ENCODE measurements at places on chromosomes 6 and 20.

DNA sequence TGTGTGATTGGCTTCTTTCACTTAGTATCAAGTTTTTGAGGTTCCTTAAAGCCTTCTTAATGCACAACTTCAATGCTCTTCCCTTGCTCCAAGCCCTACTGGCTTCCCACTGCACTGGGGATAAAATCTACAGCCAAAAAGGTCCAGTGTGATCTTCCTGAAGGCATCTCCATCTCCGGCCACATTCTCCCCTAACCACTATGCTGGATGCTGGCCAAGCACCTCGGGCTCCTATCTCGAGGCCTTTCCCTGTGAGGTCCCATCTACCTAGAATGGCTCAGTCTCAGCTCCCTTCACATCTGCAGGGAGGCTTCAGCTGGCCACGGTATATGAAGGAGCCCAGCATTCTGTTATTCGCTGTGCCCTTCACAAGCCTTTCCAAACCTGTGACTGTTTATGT is 48.1 kb downstream of the CNKSR3 start:
- no peak for DNase-seq

- no peak for DNase-seq
Observed at GRCh38 chr6:123661105-123661891, 24.5 kb upstream of the TRDN start.

- DNase-seq = no peak
Observed at GRCh38 chr6:144777249-144777648, 492.1 kb downstream of the UTRN start.

DNA sequence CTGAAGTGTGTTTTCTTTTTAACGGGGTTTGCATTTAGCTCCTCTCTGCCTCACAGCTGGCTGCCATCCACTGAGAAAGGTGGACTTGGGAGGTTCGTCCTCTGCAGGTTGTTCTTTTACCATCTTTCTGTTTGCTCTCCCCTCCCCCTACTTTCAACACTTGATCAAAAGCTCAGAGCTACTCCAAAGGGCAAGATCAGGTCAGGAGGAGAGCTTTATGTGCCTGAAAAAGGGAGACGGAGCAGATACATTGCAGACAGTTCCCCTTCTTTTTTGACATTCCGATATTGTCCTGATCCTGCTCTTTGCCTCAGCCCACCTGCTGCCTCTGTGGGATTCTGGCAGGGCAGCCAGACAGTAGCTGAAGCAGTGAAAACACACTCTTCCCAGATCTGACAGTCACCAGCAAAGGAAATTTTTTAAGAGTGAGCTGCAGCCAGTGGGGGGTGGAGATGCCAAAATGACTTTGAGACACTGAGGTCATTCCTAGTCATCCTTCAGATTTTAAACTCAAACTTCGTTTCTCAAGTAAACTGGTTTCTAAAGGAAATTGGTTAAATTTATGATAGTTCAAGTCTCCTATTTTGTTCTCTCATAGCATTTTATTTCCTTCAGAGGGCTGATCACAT is 26.5 kb downstream of the SMLR1 start:
- DNase-seq = no peak

DNA sequence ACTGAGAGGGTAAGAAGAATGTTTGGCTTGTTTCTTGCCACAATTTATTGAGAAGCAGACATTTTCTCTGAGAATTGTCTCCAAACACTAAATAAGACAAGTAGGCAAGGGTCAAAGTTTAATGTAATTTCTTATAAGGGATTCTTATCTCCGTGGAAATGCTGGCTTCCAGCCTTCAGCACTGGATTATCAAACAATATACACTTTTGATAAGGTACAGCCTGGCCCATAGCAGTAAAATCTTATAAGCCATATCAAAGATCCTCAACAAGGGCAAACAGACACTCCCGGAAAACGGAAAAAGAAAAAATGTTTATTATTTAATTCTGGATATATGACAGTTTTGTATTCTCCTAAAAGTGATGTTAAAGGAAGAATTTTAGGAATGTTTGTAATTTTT is 18.5 kb upstream of the ZSCAN9 start:
- no peak for DNase-seq

GRCh38 chr6:45512717-45513116 is 135.0 kb upstream of the SUPT3H start:
- DNase-seq = no peak

DNA sequence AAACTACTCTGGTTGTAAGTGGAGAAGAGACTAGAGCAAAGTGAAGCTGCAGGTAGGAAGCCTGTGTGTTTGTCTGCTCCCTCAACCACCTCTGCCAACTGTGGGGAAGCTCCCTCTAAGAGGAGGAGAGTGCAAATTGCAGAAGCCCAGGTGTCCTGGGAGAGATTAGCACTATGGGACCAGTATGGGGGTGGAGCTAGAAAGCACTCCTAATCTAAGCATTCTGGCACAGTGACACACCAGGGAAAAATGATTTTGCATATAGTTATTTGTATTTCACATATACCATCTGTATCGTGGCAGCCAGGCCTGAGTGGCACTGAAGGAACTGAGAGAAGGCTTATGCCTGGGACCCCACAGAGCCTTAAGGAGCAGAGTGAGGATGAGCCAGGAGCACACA is 12.8 kb downstream of the GSTA1 start:
- DNase-seq = no peak

GRCh38 chr6:40977695-40978094 is 61.3 kb downstream of the UNC5CL start:
- DNase-seq = no peak

DNA sequence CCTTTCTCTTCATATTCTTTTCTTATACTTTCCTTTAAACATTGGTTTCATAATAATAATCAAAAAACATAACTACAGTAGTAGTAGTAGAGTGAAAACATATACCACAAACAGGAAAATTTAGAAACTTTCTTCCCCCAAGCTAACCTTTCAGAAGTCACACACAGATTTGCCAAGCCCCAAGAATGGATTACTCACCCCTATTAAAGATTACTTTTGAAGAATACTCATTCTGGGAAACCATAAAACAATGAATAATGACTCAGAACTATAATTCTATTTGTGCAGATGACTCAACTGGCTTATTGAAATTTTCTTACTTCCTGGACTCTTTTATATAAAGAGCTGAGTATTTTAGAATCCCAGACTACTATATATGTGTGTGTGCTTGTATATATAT is 119.4 kb upstream of the GJE1 start:
- DNase-seq = no peak

DNA sequence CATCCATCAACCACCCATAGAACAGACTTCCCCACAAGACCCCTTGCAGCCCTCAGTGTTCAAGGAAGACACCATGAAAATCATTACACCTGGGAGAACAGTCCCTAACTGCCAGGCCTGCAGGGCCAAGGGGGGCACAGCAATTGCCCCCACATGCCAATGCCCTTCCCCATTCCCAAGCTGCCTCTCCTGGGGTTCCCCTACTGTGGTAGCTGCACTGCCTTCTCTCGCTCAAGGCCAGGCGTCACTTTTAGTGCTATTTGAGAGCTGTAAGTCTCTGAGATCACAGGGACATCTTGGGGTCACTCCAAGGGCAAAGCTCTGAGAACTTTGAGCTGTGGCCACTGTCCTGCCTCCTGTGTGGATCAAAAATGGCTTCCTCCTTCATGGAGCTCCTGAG is 6.0 kb upstream of the ACSS1 start:
- no peak for DNase-seq

- no peak for DNase-seq
Observed at GRCh38 chr6:67131827-67132226, 1424.8 kb upstream of the EYS start.

DNA sequence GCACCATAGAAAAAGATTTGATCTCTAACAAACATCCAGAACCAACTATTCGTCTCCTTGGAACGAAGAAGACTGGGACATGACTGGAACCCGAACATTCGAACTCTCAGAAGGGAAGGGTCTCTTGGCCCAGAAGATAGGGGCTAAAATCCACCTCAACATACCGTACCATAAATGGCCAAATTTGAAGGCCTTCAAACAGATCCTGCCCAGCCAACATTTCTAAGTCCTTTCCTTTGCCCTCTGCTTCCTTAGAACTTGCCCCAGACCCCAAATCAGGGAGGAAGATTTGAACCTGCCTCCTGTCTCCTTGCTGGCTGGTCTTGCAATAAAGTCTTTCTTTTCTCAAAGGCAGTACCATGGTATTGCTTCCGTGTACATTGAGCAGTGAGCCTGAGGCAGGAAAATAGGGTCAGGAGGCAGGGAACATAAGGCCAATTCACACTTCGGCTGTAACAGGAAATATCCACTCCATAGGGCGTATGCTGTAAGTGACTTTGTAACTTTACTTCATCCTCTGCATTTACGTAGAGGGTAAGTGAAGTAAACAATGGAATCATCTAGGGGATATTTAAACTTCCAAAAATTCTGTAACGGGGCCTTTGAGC is 1.8 kb upstream of the PXDC1 start:
- no peak for DNase-seq

GRCh38 chr20:38307371-38308046 is 3.6 kb downstream of the BPI start:
- no peak for DNase-seq

DNA sequence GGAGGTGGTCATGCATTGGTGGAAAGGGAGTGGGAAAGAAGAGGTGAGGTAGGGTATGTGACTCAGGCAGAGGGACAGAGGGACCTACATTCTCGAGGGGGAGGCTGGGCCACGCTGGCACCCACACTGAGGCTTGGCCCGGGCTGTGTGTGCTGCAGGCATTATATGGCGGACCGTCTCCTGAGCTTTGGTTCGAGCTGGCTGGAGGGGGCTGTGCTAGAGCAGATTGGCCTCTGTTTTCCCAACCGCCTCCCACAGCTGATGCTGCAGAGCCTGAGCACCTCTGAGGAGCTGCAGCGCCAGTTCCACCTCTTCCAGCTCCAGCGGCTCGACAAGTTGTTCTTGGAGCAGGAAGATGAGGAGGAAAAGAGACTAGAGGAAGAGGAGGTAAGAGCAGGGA is 23.4 kb downstream of the DNPH1 start:
- no peak for DNase-seq

- no peak for DNase-seq
Observed at GRCh38 chr6:40326714-40327421, 260.3 kb downstream of the LRFN2 start.

DNA sequence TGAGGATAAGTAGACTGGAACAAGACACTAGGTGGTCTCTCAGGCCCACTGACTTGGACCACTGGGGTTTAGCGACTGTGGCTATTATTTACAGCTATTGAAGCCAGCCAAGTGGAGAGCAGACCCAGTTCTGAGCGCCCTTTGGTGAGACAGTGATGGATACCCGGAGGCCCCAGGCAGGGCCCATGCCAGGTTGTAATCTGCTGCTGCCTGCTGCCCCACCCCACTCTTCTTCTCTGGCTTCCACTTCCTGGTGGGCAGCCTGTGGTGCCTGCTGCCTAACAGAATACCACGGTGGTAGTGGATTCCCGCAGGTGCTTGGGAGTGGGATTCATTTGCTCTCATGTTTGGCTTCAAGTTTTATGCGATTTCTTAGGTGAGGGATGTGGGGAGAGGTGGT is 570 bp downstream of the RAB44 start:
- DNase-seq = no peak

DNA sequence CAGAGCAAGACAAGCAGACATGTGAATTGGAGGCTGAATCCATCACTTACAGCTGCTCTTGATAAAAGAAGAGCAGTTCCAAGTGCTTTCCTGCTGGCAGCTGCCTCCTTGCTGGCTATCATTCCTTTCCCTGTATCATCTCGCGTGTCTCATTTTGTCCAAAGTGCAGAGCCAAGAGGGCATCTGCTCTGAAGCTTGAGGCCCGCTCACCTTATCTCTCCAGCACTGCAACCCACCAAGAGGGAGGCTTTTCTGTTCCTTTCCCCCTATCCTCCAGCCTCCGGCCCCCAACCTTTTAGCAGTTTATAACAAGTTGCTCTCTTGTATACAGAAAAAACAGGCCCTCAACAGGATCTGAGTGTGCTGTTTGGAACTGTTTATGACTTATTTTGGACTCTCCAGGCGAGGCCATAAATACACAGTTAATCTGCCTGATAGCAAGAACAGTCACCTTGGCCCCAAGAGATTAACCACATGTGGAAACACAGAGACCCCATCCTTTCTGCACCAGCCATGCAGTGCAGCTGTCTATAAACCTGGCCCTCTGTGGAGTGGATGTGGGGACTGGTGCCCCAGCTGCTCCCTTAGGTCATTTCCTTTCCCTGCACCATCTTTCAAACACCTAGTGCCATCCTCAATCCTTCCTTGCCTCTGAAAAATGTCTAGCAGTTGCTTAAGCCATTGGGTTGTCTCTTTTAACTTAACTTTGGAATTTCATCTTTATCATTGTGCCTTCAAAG is 172.5 kb upstream of the FERMT1 start:
- DNase-seq = no peak

DNA sequence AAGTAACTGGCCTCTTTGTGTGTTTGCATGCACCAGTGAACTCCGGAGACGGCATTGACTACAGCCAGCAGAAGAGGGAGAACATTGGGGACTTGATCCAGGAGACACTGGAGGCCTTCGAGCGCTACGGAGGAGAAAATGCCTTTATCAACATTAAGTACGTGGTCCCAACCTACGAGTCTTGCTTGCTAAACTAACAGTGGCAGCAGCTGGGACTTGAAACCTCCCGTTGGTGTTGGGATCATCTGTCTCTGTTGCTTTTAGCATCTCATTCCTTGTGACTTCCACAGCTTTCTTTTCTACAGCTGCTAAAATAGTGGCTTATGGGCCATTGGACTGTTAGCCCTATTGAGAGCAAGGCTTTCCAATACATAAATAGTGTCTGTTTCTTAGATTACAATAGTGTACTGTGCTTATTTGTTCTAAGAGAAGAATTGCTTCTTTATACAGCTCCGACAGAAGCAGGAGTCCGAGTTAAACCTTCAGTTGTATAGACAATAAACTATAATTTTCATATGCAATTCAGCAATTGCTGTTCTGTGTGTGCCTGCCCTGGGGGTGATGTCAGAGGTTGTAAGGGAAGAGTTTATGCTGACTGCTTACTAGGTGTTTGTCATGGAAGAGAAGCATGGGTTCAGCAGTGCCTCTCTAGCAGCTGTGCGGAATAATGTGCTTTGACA is 99.6 kb upstream of the QKI start:
- no peak for DNase-seq
